Stimulated activated naive CD8-positive, alpha-beta T cell treated with anti-CD3 and anti-CD28 coated beads, Interleukin-15, amount 100 ng/mL, for 72 hours (primary cell): ENCODE measurements at places on chromosomes 3 and 15.

DNA sequence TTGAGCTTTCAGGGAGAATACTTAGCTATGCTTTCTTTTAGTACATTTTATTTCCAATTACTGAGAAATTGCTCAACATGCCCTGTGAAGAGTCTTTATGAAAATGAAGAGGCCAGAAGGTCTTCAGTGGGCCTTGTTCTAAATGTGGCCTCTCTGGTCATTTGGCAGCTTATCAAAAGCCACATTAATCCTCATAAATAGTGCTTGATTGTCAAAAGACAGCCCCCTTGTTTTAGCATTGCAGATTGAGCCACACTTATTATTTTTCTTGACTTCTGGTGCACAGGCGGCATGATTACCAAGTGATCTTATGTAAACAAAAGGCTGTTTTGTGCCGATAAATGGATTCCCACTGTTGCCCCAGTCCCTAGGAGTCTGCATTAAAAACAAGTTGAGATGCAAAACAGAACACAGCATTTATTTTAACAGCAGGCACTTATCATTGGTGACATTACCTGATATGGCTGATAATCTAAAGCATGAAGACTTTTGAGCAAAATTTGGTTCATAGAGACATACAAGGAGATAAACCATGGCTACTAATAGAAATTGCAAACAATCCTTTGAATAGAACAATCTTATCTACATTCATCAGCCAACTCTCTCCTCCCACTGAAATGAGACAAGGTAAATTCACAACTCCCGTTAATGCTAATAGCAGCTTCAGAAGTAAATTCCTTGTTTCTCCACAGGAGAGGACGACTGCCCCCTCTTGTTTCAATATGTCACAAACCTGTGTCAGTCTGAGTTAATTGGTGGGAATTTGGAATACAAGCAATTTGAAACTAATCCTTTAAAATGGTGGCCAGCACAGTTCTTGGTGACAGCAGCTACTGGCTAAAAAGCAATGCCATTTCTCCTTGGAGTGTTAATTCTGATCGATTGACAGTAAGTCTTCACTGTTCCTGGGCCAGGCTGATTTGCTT lies 194.3 kb downstream of the NSUN3 start:
- no peak for DNase-seq

- DNase-seq: no peak
Measured at GRCh38 chr15:75702436-75702835, 10.2 kb downstream of the CSPG4 start.

- DNase-seq: no peak
Measured at GRCh38 chr3:172808969-172809546, 58.5 kb downstream of the ECT2 start.

DNA sequence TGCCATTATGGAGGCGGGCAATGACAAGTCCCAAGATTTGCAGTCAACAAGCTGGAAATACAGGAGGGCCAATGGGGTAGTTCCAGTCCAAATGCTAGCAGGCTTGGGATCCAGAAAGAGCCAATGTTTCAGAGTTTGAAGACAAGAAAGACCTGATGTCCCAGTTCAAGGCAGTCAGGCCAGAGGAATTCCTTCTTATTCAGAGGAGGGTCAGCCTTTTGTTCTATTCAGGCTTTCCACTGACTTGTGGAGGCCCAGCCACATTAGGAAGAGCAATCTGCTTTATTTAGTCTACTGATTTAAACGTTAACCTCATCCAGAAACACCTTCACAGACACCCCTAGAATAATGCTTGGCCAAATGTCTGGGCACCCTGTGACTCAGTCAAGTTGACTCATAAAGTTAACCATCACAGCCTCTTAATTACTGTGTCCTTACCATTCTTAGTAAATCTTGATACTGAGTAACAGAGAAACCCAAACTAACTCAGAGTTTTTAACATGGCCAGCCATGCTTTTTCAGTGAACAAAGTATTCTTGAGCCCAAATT lies 50.9 kb upstream of the NPHP3 start:
- no peak for DNase-seq

DNA sequence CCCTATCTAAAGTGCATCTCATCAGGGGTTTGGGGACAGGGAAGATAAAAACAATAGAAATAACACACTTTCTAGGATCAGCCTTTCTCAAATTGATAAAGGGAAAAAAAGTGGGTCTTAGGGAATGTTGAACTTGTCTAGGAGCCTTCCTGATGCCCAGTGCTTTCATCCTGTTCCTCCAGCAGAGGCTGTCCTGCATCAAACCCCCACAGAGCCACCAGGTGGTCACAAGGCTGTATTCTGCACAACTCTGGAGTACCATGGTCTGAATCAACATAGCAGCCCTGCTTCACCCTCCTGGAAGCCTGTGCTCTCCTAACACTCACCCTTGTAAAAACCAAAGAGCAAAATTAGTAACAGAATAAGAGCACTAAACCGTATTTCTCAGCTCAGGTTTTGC lies 118.5 kb upstream of the SLC25A36 start:
- DNase-seq: no peak

- no peak for DNase-seq
Measured at GRCh38 chr3:42229942-42230688, 35.9 kb downstream of the CCK start.

DNA sequence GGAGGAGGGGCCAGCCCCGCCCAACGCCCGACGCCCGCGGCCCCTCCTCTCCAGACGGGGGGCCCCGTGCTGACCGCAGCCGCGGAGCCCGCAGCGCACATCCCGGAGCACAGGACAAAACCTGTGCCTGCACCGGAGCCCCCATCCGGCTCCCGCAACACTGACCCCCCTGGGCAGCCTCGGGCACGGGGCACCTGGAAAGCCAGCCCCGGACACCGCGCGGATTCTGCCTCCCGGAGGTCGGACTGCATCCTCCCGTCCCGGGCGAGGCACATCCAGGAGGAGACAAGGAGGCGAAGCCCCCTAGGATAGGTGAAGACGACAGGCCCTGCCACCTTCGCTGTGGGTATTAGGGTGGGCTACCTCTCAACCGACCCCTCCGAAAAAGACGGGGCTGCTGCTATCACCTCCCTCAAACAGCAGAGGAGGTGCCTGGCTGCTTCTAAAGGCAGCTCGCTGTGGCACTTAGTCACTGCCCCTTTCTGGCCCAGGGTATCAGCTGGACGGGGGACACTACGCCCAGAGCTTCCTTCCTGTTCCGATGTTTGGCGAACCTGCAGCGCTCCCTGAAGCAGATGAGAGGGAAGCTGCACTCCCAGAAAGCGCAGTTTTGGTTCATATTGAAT lies 10.6 kb downstream of the XXYLT1 start:
- no peak for DNase-seq

DNA sequence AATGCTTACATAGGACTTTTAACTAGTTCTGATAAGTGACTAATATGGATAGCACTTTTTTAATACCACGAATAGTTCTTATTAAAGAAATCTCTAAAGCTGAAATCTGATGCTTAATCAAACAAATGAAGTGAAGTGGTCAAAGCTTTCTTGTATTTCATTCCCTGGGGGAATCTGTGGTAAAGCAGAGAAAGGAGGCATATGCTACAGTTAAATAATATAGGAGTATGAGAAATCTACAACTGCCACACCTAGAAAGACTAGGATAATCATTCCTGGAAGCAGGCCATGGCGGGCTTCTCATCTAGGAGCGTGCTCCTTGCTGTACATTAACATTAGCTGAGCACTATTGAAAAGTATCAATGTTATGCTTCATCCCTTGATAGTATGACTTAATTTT lies 835.7 kb downstream of the OTOL1 start:
- DNase-seq: no peak

GRCh38 chr15:76996526-76997401 lies 1.8 kb downstream of the PSTPIP1 start:
- no peak for DNase-seq

- peak; percentile 33 for DNase-seq
Measured at GRCh38 chr3:192899540-192899982, 18.1 kb downstream of the MB21D2 start.

GRCh38 chr3:11566916-11567315 lies 76.8 kb downstream of the VGLL4 start:
- DNase-seq: no peak

DNA sequence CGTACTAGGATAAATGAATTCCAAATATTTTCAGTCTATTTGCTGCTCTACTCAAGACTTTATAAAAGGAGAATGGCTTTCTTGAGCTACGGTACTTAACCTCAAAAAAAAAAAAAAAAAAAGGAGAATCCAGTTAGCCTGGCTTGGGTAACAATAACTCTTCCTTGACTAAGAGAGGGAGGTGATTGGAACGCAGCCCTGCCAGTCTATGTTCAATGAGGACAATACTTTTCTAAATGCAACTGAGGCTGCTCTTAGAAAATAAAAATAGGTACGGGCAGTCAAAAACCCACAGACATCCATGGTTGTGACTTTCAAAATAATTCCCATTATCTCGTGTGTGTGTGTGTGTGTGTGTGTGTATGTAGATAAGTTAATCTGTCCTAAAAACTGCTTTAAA lies 661.7 kb upstream of the NAALADL2 start:
- no peak for DNase-seq

- no peak for DNase-seq
Measured at GRCh38 chr15:37086521-37086920, 13.8 kb downstream of the MEIS2 start.

DNA sequence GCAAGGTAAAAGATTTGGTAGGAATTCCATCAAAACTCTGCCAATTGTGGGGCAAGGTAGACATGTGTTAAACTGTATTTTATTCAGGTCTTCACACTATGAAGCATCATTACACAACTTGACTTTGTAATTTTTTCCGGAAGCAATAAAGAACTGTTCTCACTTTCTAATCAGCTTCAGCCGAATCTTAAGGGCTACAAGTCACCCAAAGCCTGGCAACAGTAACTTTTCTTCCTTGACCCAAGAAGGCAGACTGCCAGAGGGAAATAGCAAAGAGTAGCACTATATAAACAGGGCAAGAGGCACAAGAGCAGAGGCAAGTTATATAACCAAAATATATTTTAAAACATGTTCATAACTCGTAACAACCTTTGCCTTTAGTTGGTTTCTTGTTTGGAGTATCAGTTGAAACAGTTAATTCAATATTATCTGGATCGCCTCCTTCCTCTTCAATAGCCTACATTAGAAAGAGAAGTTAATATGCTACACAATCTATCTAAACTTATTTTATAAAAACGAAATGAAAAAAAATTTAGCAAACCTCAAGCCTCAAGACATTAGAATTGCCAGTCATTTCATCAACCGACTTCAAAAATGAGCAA lies 1.4 kb downstream of the SLTM start:
- DNase-seq: peak; percentile 9

DNA sequence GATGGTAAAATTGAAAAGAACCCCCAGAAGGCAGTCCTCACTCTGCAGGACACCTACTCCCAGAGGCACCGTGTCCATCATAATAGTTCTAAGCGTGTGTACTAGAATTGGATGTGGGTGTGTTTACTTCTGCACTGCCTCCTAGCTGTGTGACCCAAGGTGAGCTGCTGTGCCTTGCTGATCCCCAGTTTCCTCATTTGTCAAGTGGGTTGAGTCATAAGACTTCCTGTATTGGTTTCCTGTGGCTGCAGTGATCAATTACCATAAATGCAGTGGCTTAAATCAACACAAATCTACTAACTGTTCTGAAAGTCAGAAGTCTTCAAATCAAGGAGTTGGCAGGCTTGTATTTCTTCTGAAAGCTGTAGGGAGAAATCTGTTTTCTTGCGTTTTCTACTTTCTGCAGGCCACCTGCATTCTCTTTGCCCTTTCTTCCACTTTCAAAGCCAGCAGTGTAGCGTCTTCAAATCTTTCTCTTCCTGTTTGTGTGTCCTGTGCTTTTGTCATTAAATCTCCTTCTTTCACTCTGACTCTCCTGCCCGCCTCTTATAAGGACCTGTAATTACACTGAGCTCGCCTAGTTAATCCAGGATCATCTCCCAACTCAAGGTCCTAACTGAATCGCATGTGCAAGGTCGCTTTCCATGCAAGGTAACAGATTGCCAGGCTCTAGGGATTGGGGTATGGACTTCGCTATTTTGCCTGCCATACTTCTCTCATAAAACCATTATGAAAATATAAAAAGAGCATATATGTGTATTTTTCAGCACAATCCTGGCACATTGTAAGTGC lies 59.0 kb downstream of the RORA start:
- peak; percentile 21 for DNase-seq

DNA sequence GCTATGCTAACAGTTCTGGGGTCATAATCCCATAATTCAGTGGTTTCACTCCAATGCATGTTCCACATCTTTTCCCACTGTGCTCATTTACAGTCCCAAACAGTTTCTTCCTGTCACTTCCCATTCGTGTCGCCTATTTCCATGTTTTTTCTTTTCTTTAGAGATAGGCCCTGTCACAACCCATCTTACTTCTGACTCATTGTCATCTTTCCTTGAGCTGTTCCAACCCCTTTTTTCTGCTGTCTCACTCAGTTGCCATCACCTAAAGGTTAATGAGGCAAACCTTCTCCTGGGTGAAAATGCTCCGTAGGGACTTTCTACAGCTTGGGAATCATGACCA lies 814.5 kb downstream of the VGLL3 start:
- no peak for DNase-seq

GRCh38 chr3:55619046-55619808 lies 132.1 kb upstream of the WNT5A start:
- no peak for DNase-seq

- DNase-seq: no peak
Measured at GRCh38 chr3:34008836-34009809, 210.7 kb downstream of the PDCD6IP start.

DNA sequence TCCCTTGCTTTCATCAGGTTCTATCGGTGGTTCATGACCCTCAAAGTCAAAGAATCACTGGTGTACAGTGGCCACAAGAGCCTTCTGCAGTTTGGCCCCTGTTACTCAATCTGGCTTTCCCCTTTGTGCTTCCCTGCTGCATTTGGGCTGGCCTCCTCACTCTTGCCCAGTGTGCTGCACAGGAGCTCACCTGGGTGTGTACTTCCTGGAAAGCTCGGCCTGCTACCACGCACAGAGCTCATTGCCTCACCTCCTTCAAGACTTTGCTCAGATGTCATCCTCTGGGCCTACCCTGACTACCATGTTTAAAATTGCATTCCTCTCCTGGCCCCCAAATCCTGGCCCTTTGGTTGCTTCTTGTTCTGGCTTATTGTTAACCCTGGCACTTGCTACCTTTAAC lies 90.9 kb downstream of the MITF start:
- no peak for DNase-seq

GRCh38 chr3:45226206-45226915 lies at the start of gene TMEM158:
Gene TMEM158 (minus strand): TSS chr3:45226287. CDS start chr3:45226027, 260 bp downstream.
- DNase-seq: peak; percentile 54

- DNase-seq: no peak
Measured at GRCh38 chr3:31402117-31402516, 130.6 kb upstream of the STT3B start.

DNA sequence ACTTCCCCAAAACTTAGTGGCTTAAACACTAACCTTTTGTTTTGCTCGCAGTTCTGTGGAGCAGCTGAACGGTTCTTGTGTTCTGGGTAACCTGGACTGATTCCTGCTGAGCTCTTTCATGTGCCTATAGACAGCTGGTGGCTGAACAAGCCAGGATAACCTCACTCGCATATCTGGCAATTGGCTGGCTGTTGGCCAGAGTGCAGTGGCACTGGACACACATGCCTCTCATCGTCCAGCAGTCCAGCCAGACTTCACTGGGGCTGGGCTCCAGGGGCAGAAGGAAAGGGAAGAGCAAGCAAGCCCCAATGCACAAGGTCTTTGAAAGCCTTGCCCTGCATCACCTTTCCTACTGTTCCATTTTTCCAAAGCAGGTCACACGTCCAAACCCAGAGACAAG lies 53.6 kb upstream of the GATA2 start:
- no peak for DNase-seq
